ENCODE measurements at places on chromosomes 5 and 9.

DNA sequence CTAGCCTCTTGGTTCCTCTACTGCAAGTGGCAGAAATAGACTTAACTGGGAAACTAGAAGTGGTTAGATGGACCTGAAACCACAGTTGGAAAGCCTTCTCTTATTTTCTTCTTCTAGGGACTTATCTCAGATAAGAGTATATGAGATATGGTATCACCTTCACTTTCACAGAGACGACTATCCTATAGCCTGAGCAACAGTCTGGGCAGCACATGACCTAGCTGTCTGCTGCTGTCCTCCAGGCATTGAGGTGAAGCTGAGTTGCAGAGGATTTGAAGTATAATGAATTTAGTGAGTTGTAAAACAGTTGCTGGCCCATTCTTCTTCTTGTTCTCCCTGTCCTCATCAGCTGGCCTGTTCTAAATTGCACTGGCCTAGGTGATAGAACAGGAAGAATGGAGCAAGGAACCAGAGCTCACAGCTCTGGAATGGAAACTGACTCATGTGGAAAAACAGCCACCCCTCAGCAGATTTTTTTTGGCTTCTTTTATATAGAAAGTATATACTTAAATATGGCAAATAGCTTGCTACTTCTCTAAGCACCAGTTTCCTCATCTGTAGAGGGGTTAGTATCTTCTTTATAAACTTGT, 27.8 kb downstream of the RECK start:
- DNase-seq = no peak

DNA sequence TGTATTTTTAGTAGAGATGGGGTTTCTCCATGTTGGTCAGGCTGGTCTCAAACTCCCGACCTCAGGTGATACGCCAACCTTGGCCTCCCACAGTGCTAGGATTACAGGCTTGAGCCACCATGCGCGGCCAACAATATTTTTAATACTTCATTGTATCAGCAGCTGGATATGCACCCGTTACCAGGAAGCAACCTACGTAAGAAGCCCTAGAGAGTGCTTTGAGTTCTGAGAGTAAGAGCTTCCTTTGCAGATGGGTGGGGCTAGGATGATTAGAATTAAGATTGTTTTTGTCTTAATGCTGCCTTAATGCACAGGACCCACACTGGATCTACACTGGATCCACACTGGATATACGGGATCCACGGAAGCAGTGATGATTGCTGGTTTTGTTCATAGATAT, 123.9 kb upstream of the ABCA1 start:
- DNase-seq = peak; percentile 27

GRCh38 chr5:159241946-159242552, 21.0 kb upstream of the UBLCP1 start:
- DNase-seq = no peak

DNA sequence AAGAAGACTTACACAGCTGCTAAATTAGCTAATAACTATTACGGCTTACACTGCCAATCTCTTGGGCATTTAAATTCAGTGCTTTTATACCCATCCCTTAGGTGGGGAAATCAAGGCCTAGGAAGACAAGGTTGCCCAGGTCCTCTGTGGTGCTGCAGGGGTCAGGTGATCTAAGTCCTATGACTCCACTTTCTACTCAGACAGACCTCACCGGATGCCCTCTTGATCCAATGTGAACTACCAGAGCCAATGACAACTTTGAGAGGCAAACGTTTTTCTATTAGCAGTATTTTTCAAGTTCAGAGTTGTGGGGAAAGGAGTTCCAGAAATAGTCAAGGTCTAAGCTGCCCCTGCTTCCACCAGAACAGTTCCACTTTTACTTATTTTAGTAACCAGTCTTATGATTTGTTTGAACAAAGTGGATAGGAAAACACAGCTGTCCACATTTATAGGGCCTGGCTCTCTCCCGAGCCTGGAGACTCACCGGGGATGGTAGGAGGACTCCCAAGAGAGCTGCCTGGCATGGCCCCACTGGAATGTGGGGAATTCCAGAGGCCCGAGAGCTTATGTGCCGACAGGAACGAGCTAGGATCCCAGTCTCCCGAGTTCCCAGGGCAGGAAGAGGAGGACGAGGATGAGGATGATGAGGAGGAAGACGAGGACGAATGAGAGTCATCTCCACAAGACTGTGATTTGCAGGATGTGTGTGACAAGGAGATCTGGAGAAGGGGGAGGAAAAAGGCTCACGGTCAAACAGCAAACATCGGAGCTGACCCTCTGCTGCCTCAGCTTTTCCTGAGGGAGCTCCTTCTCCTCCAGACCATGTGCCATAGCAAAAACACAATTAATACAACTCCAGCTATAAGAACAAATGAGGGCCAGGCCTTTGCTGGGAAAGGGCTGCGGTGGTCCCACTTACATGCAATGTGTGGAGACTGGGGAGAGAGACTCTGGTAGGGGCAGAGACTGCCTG, 16.7 kb downstream of the FAM193B start:
- DNase-seq = no peak

DNA sequence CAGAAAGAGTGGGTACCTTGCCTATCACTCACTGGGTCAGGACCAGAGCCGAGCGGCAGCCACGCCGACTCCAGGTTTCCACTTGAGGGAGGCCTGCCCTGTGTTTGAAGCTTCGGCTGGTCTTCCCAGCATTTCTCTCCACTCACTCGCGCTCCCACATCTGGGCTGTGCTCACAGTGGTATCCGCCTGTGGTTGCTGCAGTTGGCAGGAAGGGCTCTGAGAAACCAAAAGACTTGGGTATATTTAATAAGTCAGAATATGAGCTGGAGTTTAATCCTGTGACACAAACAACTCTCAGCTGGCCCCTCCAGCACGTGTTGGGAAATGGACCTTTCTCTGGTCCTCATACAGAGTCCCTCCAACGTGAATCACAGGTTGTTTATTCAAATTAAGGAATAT, 70.9 kb downstream of the SPRY4 start:
- DNase-seq = no peak

- peak; percentile 71 for DNase-seq
These were observed 29.9 kb downstream of the CPEB4 start for GRCh38 chr5:173917788-173918786.

- no peak for DNase-seq
These were observed 17.4 kb upstream of the HMGCR start for GRCh38 chr5:75319638-75320037.

DNA sequence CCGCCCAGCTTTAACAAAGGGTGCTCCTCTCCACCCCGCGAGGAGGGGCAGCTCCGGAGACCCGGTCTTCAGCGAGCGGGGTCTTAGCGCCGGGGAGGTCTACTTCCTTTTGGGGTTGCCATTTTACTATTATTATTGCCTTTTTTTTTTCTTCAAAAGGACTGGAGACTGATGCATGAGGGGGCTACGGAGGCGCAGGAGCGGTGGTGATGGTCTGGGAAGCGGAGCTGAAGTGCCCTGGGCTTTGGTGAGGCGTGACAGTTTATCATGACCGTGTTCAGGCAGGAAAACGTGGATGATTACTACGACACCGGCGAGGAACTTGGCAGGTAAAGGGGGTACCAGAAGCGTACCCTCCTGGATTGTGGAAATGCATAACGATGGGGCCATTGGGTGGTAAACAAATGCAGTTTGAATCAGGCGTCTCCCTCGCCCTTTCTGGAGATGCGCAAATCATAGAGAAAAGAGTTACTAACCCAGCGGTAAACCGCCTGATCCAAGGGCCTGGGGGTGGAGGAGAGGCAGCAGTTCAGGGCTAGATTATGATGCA, 1.2 kb downstream of the DAPK1 start:
- peak; percentile 20 for DNase-seq

All from activated CD8-positive, alpha-beta T cell treated with anti-CD3 and anti-CD28 coated beads for 36 hours (primary cell).